ENCODE measurements at places on chromosomes 5 and 9.

DNA sequence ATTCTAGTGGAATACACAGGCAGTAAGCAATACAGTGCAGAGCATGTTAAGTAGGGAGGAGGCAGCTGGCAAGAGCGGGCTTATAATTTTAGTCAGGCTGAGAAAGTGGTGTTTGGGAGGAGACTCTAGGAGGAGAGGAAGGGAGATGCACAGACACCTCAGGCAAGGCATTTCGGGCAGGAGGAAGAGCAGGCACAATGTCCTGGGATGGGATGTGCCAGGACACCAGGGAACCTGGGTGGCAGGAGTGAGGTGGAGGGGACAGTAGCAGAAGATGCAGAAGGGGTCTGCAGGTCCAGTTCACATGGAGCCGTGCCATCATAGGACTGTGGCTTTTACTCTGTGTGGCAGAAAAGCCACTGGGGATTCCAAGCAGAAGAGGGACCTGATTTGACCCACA is 143.7 kb upstream of the FSTL4 start:
- no peak for DNase-seq

- DNase-seq = no peak
These were observed 94.1 kb upstream of the ITGA2 start for GRCh38 chr5:52895075-52895474.

GRCh38 chr5:146419696-146420095 is 27.4 kb upstream of the TCERG1 start:
- DNase-seq = no peak

GRCh38 chr9:80061940-80062339 is 490.2 kb downstream of the TLE4 start:
- DNase-seq = no peak

DNA sequence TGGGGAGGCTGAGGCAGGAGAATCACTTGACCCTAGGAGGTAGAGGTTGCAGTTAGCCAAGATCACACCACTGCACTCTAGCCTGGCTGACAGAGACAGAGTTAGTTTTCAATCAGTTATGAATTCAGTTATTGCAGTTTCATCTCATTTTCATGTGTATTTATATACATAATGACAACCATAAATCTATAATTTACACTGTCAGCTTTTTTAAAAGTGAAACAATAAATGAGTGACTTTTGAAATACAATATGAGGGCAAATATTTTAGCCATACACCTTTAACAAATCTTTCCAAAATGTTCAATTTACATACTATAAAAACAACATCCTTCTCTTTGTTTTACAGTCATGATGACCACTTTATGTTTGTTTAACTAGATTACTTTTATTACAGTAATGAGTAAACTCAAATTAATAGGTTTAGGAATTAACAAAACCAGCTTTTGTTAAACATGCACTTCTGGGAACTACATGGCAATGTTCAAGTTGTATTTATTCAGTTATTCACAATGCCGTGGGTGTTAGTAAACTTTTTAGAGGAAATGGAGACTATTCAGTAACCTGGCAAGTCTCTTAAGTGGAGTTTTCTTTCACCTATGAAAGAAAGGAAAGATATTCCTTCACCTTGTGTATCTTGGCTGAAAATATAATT is 12.7 kb downstream of the TYRP1 start:
- no peak for DNase-seq

DNA sequence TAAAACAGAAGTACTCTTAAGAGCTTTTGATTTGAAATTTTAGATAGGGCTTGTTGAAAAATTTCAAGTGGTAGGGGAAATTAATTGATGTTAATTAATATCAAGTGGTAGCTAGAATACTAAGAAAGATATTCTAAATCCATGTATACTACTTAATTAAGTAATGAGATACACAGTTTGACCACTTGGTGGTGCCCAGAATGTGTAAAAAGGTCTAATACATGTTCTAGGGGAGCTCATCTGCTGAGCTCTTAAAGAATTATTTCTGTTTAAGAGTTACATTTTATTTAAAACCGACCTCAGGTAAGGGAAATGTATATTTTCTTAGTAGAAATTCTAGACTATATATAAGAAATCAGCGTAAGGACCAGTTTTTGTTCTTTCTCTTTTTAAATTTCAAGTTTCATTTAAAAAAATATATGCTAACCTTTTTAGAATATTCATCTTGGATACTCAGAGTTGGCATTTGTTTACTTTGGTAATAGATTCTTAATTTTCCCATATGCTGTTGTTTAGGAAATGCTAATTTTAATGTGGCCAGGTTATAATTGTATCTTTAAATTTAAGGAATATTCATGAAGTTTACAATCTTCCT is 61.5 kb downstream of the LNPEP start:
- no peak for DNase-seq

DNA sequence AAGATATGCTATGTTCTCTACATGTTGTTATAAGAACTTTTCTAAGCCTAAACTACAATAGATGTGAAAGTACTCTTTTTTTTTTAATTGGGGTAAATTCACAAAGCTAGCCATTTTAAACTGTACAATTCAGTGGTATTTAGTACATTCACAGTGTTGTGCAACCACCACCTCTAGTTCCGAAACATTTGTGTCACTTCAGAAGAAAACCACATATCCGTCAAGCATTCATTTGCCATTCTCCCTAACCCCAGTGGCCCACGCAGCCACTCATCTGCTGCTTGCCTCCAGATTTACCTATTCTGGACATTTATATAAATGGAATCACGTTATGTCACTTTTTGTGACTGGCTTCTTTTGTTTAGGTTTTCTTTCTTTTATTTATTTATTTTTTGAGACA is 43.1 kb downstream of the SPTAN1 start:
- DNase-seq = no peak

DNA sequence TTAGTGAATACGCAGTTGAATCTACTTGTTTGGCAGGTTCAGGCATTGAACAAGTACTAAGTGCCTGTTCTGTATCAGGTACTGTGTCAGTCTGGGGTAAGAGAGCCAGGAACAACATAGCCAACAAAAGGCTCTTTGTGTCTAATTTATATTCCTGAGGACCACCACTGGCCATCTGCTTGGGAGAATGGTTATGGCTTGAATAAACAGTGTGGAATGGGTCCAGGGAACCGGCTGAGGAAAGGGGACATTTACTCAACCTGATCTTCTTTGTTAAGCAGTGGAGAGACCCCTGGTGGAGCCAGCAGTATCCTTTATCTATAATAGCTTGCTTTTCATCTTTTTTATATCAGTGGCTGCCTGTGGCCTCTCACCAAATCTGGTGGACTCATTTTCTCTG is 38.6 kb downstream of the EXOSC2 start:
- DNase-seq = no peak

- DNase-seq = no peak
These were observed 131.7 kb downstream of the ADGRV1 start for GRCh38 chr5:90690307-90690706.

DNA sequence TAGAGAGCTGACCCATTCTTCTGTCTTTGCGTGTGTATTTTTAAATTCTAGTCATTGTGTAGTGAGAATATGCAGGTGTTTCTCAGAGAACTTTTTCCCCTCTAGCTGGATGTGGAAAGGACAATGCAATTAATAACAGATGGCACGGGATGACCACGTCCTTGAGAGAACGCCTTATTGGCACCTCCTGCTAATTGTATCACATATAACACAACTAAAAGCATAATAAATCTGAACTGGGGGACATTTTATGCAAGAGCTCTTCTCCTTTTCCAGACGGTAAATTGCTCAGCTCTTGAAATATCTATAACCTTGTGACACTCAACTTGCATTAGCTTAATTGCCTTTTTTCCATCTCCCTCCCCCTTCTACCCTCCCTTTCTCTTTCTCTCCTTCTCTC is 62.9 kb upstream of the IZUMO3 start:
- DNase-seq = no peak

- no peak for DNase-seq
These were observed 16.4 kb downstream of the FAXDC2 start for GRCh38 chr5:154834053-154834452.

GRCh38 chr5:132773601-132774355 is 3.3 kb downstream of the SEPTIN8 start:
- DNase-seq = no peak

- DNase-seq = no peak
These were observed 80.1 kb downstream of the ESM1 start for GRCh38 chr5:54905246-54905795.

GRCh38 chr5:159448-160172 is 31.7 kb upstream of the LRRC14B start:
- DNase-seq = no peak

DNA sequence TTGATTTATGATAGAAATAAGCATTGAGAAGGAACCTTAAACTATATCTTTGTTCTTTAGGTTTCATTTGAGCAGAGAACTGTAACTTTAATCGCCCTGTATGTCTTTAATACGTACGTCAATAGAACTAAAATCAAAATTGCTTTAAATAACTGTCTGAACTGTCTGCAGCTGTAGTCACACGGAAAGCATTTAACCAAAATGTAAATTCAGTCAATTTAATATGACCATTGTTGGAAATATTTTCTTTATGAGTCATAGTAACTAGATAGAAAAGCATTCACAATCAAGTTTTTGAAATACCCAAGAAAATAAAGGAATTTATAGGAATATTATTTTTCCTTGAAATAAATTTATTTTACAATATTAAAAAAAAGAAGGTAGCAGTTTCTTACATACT is 157.1 kb upstream of the CDH6 start:
- no peak for DNase-seq

DNA sequence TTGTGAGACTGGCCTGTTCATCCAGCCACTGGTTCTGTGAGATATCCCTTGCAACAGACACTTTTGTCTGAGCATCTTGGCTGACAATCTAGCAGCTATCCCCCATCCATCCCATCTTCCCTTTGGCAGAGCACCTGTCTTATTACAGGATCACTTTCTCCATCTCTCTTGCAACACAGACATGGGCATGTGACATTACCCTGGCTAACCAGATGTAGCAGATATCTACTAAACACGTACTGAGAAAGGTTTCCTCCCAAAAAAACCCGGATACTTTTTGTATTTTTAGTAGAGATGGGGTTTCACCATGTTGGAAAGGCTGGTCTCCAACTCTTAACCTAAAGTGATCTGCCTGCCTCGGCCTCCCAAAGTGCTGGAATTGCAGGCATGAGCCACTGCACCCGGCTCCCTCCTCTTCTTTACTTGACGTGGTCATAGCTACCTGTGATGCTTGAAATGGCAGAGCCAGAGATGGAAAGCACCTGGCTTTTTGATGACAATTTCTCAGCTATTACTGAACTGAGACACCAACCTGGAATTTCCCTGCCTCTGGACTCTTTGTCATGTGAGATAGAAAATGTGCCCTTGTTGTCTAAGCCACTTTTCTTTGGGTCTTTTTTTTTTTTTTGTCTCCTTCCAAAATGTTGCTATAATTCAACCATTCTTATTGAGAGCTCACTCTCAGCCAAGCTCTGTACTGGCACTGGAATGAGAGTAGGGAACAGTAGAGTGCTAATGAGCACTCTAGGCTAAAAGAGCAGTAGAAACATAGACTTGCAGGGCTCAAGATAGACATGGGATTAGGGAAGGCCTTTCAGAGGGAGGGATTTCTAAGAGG is 32.6 kb downstream of the FNBP1 start:
- DNase-seq = no peak

DNA sequence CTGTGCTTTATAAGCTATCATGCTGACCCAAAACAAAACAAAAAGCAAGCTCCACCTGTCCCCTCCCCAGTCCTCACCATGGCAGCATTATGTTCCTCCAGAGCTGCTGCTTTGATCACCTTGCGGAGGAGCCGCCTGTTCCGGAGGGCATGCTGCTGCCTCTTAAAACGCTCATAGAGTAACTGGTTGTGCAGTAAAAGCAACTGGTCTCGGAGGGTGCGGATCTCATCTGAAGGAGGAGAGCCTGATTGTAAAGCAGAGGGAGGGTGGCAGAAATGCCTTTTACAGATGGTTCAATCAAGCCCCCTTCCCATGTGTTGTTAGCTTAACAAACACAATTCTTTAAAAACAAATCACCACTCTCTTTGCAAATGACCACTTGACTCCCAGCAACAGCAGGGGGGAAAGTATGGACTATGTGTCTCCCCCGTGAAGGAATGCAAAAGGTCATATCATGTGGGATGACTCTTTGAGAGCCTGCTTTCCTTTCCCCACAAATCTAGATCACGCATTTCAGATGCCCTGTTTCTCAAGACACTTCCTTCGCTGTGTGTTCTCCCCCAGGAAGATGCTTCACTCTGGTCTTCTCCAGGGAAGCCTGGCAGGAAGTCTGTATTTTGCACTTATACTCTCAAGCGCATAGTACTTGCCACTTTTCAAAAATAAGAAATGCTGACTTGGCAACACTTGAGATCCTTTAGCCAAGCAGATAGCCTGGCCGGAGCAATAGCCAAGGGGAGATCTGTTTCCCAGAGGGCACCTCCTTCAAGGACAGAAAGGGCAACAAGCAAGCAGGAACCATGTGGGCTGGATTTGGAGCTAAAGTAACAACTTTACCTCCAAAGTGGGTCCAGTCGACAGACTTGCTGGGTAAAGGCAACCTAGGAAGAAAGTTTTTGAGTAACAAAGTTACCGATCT is 25.1 kb downstream of the SPACA9 start:
- DNase-seq = no peak

- no peak for DNase-seq
These were observed 182.7 kb downstream of the KCNN2 start for GRCh38 chr5:114544561-114544960.

GRCh38 chr5:143484601-143485000 is 81.1 kb upstream of the NR3C1 start:
- no peak for DNase-seq

GRCh38 chr5:35819026-35819425 is 37.7 kb upstream of the IL7R start:
- DNase-seq = no peak

- DNase-seq = no peak
These were observed 6.2 kb upstream of the TRIM7 start for GRCh38 chr5:181211208-181211607.

DNA sequence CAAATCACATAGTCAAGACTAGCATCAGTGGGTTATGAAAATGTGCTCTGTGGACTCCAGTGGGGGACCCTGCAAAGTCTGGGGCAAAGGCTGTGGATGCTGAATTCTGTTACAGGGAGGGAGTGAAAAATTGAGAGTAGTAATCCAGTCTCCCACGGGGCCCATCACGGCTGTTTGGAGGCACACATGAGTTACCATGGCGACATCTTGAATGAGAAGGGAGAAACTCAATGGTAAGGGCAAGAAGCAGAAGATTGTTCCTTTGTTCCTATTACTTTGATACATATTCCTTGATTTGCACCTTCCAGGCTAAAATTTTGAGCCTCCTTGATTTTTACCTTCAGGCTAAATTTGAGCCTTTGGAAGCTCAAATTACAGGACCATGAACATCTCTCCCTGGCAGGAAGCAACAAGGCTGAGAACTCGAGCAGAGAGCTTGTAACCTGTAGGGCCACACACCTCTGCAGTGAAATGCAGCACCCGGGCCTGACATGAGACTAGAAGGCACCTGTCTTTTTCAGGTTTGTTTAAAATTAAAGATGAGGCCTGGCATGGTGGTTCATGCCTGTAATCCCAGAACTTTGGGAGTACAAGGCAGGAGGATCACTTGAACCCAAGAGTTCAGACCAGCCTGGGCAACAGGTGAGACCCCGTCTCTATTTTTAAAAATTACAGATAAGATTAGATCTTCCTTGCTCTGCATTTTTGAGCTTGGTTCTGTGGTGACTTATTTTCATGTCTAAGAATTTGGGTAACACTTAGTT is 31.0 kb upstream of the ZFR start:
- no peak for DNase-seq

- DNase-seq = no peak
These were observed 22.6 kb downstream of the FGF1 start for GRCh38 chr5:142663246-142663645.

GRCh38 chr5:140611020-140611521 is 21.9 kb downstream of the CD14 start:
- DNase-seq = no peak

- DNase-seq = no peak
These were observed 660.3 kb upstream of the WWC1 start for GRCh38 chr5:167631191-167631590.
